ENCODE measurements at places on chromosomes 7 and 10.

- no peak for DNase-seq
These were observed 630.1 kb downstream of the PARD3 start for GRCh38 chr10:34184939-34185386.

DNA sequence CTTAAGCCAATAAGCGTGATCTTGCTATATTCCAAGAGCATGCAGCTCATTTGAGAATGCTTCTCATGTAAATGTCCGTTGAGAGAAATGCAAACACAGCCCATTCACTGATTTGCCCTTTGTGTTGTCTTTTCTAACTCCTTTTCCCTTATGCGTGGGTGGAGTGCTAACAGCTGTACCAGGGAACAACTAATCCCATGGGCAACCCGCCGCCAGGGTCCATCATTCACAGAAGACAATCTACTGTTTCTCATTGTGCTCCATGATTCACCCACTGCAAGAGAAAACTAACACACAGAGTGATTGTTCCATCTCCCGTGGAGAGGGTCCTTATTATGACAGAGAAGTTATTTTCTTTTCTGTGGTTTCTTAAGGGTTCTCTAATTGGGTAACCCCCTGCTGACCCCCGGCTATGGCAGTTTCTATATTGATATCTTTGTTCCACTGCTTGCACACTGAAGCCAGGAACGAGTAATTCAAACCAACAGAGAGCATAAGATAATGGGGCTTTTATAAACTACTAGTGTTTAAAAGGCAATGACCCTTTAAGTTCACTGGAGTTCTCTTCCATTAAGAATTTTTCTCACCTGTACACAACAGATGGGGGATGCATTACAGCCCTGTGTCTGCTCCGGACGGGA lies 298.7 kb downstream of the BAMBI start:
- DNase-seq, result peak; percentile 72

- no peak for DNase-seq
These were observed 139.6 kb upstream of the UNC5B start for GRCh38 chr10:71072823-71073210.

DNA sequence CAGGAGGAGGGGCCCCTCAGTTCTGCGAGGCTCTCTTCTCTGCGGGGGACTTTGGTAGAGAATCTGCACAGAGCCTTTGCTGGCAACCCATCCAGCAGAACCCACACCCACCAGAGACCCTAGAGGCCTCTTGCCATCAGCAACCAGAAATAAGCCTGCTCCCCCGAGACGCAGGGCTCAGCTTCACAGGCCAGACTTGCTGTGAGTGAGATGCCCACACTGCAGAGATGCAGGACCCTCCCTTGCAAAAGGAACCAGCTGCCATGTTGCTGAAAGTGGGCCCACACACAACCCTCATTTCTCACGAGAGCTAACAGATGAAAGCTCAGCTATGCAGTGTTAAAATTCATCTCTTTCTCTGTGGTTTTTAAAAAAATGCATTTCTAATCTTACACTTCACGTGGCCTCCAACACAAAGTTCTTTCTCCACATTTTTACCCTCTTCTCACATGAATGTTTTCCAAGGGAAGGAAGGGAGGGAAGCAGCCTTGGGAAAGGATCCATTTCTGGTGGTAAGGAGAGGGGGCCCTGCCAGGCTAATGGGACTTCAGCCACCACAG lies 171.6 kb downstream of the CCDC3 start:
- DNase-seq, result no peak

GRCh38 chr7:114663502-114663901 lies 248.9 kb downstream of the FOXP2 start:
- peak; percentile 27 for DNase-seq

- no peak for DNase-seq
These were observed 76.8 kb upstream of the IKZF1 start for GRCh38 chr7:50227726-50228125.

DNA sequence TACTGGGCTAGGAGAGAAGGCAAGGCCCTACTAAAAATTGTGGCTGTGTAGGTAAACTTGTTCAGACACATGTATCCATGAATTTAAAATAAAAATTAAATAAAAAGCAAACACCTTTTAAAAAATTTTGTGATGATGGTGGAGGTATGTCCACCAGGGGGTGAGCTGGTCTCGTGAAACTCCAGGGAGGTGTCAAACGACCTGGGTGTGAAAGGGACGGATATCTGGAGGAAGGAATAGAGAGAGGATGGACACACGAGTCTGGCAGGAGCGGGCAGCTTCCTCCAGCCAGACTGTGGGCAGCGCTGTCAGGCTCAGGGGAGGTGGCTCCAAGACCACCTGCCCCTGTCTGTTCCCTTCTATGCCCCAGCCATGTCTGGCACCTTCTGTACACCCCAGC lies 34.8 kb upstream of the DMBT1 start:
- no peak for DNase-seq

- DNase-seq, result peak; percentile 62
These were observed 2.4 kb downstream of the SFMBT2 start for GRCh38 chr10:7408291-7409044.

- DNase-seq, result no peak
These were observed 92.1 kb upstream of the DNAJB6 start for GRCh38 chr7:157244516-157245294.

GRCh38 chr7:55325371-55325792 lies 39.8 kb upstream of the LANCL2 start:
- peak; percentile 66 for DNase-seq

- DNase-seq, result no peak
These were observed 44.2 kb downstream of the MINDY4 start for GRCh38 chr7:30815388-30815854.

GRCh38 chr7:76048668-76048988 lies 722 bp downstream of the MDH2 start:
- peak; percentile 19 for DNase-seq

- DNase-seq, result no peak
These were observed 64.0 kb upstream of the EGR2 start for GRCh38 chr10:62880162-62880561.

GRCh38 chr7:96562966-96563365 lies 146.7 kb downstream of the SEM1 start:
- no peak for DNase-seq

GRCh38 chr7:82805527-82805960 lies 357.1 kb downstream of the PCLO start:
- peak; percentile 79 for DNase-seq

DNA sequence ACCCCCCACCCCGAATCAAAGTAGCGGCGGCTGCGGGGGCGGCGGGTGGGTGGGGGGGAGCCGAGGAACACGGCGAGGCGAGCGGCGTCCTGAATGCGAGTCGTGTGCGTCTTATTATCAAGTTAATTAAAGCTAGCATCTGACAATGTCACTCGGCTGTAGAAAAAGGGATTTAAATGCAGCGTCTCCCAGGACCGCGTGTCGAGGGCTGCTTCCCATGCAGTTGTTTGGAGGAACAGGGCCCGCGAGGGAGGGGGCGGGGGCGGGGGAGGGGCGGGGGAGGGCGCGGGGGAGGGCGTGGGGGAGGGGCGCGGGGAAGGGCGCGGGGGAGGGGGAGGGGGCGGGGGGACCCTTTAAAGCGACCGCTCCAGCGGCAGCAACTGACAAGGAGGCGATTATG lies 2.7 kb upstream of the UNCX start:
- no peak for DNase-seq

All from Daoy (cell line).